ENCODE measurements at places on chromosomes 12 and 14.

DNA sequence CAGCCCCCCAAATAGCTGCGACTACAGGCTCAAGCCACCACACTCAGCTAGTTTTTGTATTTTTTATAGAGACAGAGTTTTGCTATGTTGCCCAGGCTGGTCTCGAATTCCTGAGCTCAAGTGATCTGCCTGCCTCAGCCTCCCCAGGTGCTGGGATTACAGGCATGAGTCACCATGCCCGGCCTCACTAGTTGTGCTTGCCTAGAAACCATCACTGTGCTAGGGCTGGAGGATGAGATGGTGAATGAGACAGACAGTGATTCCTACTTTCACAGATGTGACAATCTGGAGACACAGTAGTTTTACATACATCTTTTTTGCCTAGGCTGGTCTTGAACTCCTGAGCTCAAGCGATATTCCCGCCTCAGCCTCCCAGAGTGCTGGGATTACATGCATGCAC lies 7.5 kb upstream of the MSI1 start:
- DNase-seq, result no peak

- no peak for DNase-seq
Observed at GRCh38 chr14:101991352-101991751, 27.0 kb downstream of the DYNC1H1 start.

GRCh38 chr12:131090274-131091210 lies 136.8 kb downstream of the ADGRD1 start:
- DNase-seq, result no peak

DNA sequence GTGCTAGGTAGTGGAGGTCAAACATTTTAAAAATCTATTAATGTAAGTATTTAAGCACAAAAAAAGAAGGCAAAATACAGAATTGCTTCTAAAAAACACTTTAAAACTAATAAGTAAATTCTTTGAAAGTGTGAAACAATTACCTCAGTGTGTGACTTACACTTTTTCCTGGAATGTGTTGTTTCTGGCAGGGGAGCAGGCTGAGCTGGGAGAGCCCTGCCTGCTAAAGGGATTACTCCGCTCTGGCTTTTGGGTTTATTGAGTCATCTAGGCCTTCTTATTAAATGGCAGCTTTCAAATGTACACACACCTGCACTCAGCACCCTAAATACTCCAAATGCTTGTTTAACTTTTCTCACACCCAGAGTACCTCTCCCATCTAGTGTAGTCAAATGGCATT lies 279.8 kb downstream of the AKAP6 start:
- no peak for DNase-seq

- DNase-seq, result no peak
Observed at GRCh38 chr12:27309293-27309994, 23.2 kb upstream of the BMAL2 start.

- no peak for DNase-seq
Observed at GRCh38 chr12:120473807-120474615, 4.5 kb upstream of the SRSF9 start.

DNA sequence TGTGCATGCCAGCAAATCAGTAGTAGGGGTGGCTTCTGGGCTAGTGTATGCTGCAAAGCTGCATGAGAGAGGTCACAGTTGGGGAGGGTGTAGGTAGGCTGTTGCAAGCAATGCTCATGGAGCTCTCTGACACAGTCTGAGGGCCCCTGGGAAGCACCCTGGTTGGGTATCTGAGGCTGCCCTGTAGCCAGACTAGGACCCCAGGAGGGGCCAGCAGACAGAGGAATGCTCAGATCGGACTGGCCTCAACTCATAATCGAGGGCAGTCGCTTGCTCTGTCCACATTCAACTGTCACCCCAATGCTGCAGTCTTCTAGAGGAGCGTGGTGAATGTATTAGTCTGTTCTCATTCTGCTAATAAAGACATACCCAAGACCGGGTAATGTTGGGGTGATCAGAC lies 204.0 kb upstream of the ALG10 start:
- no peak for DNase-seq

DNA sequence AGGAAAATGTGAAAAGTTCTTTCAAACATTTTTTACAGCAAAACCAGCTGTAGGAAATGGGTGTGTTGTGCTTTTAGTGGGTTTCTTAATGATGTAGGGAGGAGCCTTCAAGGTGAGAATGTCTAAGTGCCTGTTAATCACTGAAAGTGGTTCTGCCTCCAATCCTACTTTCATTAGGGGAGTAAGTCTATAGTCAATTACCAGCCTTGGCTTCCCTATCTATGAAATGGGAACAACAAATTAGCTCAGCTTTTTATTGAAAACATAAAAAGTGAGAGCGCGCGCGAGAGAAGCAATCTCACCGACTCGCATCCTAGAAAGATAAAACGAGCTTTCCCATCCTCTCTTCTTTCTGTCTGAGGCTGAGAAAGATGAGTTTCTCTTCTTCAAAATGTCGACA lies 140.0 kb upstream of the LHX5 start:
- DNase-seq, result no peak

DNA sequence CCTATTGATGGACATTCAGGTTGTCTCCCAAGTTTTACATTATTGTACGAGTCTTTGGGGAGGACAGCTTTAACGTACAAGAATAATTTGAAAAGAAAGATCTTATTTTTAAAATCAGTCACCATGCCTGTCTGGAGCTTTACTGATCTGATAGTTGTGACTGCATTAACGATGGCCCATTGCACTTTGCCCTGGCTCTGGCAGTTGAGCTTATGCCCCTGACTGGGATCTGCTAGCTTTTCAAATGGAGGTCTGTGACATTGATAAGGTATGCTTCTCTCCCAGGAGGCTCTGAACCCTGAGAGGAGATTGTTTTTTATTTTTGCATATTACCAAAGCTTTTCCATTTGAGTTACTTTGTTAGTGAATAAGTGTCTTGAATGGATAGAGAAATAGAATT lies 17.9 kb upstream of the RAB3IP start:
- no peak for DNase-seq

- DNase-seq, result no peak
Observed at GRCh38 chr12:76863837-76864236, 15.0 kb downstream of the CSRP2 start.

GRCh38 chr12:95611676-95612309 lies 60.5 kb upstream of the USP44 start:
- no peak for DNase-seq
